ENCODE measurements at places on chromosomes 16 and 17.

DNA sequence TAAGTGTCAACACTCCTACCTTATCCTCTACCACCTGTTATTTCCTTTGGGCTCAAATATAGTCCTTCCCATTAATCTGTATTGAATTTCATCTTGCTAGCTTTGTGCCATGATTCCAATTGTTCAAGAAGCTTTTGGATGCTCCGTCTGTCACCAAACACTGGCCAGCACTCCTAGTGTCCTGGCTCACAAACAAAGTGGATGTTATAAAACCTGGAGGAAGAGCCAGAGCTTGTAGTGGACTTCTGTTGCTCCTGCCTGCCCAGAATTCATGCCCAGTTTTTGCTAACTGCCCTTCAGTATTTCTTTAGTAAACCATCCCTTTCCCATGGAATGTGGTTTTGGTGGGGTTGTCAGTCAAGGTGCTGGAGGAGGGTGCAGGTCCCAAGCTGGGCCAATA, 77.2 kb upstream of the HS3ST2 start:
- no peak for DNase-seq

DNA sequence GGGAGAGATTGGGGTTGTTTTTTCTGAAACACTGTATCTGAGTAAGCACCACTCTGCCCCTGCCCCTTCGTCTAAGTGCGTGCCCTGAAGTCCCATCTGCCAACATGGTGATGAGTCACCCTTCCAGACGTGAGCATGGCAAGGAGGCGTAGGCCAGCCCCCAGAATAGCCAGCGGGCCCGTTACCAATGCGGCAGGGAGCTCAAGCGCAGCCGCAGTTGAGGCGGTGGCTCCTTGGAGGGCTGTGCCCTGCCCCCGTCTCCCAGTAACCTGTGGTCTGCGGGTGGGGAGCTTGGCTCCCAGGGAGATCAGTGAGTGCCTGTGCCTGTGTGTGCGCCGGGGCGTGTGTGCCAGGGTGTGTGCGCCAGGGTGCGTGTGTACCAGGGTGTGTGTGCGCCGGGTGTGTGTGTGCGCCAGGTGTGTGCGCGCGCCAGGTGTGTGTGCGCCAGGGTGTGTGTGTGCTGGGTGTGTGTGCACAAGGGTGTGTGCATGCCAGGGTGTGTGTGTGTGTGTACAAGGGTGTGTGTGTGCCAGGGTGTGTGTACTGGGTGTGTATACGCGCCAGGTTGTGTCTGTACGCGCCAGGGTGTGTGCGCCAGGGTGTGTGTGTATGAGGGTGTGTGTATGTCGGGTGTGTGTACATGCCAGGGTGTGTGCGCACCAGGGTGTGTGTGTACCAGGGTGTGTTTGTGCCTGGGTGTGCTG, 98.6 kb upstream of the CHMP6 start:
- DNase-seq: no peak

DNA sequence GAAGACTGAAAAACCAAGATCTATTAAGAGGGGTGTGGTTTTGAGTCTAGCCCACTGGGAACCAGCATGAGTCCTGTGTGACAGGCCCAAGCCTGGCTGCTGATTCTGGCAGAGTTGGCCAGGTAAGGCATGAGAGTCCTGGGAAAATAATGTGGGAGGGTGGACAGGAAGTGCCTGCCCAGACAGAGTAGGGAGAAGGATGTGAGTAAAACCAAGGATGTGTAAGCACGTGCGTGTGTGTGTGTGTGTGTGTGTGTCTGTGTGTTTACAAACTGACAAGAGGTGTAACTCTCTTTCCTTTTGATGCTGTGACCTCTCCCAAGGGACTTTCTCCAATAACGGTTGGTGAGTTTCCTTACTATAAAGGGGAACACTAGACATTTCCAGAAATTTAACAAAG, 15.6 kb upstream of the TEX2 start:
- DNase-seq: no peak

GRCh38 chr16:25014500-25015147, 545 bp downstream of the ARHGAP17 start:
- no peak for DNase-seq

- DNase-seq: no peak
Measured at GRCh38 chr16:68074850-68075555, 10.2 kb upstream of the NFATC3 start.

- no peak for DNase-seq
Measured at GRCh38 chr16:82793528-82794245, 166.9 kb downstream of the CDH13 start.

Data from NCI-H2029 treated with DMSO at 0.1 percent for 48 hours (cell line).